Muscle of arm (tissue), 14 donors: ENCODE measurements at places on chromosomes 6 and 20. TPM values are rescaled to one million over a fixed set of nuclear protein-coding genes. Genes with fewer than 3 reads are reported as not detected.

DNA sequence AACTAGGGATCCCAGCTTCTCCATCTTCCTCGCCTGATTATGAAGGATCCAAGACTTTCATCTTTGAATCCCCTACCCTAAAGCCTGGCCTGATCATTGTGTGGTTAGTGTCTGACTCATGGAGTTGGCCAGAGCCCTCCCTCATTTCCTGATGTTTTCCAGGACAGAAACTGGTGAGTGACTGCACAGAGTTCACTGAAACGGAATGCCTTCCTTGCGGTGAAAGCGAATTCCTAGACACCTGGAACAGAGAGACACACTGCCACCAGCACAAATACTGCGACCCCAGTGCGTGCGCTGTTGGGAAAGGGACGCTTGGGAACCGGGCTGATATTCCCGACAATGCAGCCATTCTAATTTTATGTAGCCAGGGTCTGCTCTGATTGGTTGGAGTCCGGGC, 4.0 kb downstream of the CD40 start:
- no peak for DNase-seq

DNA sequence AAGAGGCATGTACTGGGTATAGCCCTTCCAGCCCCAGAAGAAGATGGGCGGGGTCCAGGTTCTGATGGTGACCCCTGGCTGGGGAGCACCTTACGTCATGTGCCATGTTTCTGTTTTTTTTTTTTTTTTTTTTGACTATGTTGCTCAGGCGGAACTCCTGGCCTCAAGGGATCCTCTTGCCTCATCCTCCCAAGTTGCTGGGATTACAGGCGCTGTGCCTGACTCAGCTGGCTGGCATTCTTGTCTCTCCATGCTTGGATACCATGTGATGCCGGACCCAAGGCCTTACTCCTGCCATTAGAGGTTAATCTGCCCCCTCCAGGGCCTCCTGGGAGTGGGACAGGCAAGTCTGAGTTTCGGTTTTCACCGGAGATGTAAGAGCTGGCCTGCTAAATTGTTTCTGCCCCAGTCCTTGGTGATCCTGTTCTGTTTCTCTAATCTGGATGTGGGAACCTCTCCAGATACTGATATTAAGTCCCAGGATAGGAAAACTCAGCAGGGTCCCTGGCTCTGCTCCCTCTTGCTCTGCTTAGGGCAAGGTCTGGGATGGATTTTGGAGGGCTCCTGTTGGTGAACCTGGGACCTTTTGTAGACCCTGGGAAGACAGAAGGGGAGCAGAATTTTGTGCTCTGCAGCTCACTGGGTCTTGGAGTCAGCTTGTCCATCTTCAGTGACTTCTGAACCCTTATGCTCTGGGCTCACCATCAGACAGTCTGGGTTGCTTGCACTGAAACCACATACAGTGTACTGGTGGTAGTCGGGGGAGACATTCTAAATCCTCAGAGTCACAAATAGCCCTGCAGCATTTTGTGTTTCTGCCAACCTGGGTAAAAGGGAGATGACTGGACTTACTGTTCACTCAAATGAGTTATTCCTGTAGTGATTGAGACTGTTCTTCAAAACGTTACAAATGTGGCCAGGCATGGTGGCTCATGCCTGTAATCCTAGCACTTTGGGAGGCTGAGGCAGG, 45.1 kb downstream of the PTK7 start:
- DNase-seq, result no peak

EYA4 gene
- polyA plus RNA-seq, result 22.2 TPM

GATA5 gene
- not detected for polyA plus RNA-seq

SSTR4 gene
- polyA plus RNA-seq, result not detected
